ENCODE measurements at places on chromosomes 3 and 15.

- no peak for DNase-seq
Observed at GRCh38 chr3:63995086-63995485, 28.2 kb downstream of the PSMD6 start.

DNA sequence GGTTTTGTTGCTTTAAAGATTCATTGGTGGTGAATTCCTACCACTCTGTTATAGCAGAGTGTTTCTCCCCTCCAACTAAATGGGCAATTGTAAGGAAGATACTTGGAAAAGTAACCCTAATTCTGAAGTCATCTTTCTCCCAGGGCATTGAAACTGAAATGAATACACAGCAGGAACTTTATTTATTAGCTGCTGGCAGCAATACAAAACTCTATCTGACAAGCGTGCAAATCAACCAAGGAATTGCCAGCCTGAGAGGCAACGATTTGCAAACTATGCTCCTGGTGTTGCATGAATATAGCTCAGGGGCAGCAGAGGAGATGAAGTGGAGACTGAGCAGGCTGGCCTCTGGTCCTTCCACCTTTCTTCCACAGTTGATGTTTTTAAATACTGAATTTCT lies 48.9 kb downstream of the CD200R1 start:
- peak; percentile 13 for DNase-seq

- no peak for DNase-seq
Observed at GRCh38 chr3:12507591-12508281, 23.5 kb downstream of the TSEN2 start.

DNA sequence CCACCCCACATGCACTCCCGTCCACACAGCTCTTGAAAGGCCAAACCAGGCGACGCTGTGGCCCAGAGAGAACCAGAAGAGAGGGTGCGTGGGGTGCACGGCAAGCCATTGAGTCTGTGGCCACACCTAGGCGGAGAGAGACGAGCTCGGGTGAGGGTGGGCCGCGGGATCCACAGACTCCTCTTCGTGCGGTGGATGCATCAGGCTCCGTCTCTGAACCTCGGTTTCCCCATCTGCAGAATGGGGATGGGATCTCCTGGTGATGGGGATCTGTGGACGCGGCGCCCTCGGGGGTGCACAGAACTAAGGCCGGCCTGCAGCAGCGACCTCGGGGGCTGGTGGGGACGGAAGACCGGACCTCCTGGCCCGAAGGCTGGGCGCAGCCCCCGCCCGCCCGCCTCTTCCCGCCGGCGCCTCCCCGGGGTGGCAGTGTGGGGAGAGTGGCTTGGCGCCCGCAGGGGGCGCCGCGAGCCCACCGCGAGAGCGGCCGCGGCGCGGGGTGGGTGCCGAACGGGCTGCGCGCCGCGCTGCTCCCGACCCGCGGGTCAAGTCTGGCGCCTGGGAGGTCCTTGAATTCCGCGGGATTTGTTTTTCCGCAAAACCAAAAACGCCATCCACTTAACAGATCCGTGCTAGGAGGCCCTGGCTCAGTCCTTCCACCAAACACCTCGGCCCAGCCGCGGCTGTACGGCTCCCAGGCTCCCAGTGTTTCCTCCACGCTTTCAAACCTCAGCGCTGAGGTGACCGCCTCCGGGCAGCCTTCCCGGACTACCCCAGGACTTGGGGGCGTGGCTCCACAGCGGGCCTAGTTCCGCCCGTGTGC lies 13.2 kb upstream of the ADPGK start:
- DNase-seq, result peak; percentile 63

- DNase-seq, result no peak
Observed at GRCh38 chr3:123920868-123921267, 36.7 kb upstream of the MYLK start.

DNA sequence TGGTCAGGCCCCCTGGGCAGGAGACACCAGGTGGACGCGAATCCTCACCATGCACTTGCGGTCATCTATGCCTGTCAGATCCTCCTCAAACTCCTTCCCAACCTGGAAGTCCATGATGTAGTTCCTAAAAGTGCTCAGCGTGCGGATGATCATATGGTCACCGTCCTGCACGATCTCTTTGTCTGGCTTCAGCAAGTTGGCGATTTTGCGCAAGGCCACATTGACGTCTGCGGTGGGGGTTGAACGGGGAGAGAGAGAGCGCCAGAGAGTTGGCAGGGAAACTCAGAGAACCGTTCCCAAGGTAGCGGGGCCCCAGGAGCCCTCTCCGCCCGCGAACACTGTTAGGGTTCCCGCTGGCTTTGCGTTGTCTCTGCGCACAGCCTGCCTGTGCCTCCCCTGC lies 809 bp downstream of the RBP1 start:
- peak; percentile 41 for DNase-seq

DNA sequence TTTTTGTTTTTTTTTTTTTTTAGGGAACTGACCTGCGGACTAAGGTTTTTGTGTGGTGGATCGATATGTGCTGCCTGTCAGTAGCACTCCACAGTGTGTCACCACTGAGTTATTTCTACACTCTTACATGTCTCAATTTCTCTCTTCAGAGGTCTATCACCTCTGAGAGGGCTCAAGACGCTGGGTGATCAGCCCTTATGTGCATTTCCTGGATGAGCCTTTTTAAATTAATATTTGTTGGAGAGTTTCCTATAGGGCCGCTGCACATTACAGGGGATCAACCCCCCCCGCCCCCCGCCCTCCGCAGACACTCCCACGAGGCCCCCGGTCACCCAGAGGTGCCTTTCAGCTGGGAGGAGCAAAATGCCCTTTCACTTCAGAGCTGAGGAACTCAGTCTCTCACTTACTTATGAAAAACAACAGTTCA lies 34.5 kb upstream of the AP4E1 start:
- peak; percentile 63 for DNase-seq

DNA sequence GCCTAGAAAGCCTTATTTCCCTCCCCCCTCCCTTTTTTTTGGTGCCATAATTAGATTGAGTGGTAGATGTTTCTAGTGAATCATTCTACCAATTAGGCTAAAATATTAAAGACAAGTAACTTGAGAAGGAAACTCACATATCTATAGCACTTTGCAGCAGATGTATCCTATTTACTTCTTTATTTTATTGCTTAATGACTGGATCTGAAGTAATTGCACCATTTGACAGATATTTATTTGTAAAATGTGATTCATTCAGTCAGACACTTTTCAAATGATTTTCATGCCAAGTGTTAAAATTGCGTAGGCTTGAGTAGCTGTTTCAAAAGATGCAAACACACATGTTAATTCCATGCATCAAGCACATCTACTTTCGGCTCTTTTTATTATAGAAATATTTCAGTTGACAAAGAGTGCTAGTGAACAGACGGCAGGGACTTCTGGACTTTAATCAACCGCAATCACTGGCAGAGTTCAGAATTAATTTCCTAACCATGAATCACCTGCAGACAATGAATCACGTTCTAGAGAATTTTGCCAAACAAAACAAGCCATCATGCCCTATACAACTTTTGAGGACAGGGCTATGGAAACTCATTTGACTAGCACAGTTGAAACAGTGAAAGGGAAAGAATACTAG lies 636.8 kb downstream of the MECOM start:
- no peak for DNase-seq

DNA sequence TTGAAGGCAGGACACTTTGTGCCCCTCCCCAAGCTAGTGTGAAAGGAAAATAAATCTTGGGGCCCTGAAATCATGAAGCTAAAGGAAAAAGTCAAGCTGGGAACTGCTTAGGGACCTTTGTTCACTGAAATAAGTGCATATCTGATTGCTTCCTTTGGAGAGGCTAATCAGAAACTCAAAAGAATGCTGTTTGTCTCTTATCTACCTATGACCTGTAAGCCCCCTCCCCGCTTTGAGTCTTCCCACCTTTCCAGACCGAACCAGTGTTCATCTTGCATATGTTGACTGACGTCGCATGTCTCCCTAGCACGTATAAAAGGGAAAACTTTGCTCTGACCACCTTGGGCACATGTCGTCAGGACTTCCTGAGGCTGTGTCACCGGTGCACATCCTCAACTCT lies 53.1 kb downstream of the SLC30A4 start:
- peak; percentile 89 for DNase-seq

- no peak for DNase-seq
Observed at GRCh38 chr3:177992993-177993970, 543.0 kb upstream of the KCNMB2 start.

DNA sequence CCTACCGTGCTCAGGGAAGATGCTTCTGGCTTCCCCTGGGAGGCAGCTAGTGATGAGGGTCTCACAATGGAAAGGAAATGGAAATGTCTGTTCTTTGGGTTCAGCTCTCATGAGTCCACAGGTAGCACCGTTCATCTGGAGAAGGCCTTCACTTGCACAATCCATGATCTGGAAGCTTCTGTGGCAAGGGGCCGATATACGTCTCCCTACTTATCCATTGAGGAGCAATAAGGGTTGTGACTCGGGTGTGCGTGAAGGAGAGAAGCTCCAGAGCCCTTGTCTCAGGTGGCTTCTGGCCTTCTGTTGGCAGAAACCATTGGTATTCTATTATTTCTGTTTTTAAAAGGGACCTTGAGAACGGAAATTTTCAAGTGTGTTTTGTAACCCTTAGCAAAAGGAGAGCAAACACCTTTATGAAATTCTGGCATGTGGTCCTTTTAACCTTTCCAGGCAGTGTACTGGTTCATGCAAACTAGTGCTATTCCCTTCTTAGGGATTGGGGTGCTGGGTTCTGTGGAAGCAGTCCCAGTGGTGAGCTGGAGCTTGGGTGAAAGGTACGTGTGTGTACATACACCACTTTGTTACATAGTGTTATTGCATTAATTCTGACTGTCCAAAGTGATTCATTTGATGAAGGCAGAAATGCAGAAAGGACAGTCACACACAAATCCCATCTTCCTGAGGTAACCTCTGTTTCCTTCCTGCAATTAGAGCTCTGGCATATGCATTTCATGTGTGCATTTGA lies 32.5 kb downstream of the KLF13 start:
- DNase-seq, result no peak

GRCh38 chr15:50232791-50233190 lies 32.7 kb downstream of the HDC start:
- DNase-seq, result peak; percentile 61

DNA sequence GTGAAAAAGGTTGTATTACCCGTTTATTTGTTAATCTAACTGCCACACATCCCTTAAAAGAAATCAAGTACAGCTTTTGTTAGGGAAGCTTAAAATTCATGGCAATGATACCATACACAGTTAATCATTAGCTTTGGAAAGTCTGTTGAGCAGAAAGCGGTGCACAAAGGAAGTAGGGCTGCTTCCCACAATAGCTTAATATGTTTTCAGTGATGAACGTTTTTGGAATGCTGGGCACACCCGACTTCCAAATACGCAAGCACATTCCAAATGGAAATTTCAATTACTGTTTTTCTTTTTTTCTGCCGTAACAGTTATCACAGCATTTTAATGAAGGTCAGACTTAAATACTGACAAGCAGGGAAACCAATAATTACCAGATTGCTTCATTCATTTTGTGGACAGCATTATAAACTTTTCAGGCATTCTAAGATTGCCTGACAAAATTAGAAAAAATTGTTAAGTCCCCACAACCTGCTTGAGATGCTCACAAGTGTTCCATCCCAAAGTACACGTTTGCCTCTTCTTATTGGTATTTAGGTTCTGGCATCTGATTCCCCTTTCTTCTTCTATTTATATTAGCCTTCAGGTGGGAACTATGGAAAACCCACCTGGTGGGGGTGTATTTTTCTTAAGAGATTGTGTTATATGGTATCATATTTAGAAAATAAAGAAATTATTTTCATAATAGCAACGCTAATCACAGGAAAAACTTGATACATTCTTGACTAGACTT lies 1.1 kb upstream of the ECT2 start:
- peak; percentile 30 for DNase-seq

- DNase-seq, result no peak
Observed at GRCh38 chr3:138468886-138469285, 34.5 kb downstream of the ESYT3 start.

- no peak for DNase-seq
Observed at GRCh38 chr3:49316696-49317457, 23.0 kb downstream of the USP4 start.

GRCh38 chr15:99306694-99307338 lies 55.5 kb downstream of the LRRC28 start:
- no peak for DNase-seq

- DNase-seq, result no peak
Observed at GRCh38 chr3:128424508-128425069, 42.1 kb downstream of the DNAJB8 start.

GRCh38 chr3:170062769-170063168 lies 25.0 kb downstream of the GPR160 start:
- DNase-seq, result peak; percentile 25

DNA sequence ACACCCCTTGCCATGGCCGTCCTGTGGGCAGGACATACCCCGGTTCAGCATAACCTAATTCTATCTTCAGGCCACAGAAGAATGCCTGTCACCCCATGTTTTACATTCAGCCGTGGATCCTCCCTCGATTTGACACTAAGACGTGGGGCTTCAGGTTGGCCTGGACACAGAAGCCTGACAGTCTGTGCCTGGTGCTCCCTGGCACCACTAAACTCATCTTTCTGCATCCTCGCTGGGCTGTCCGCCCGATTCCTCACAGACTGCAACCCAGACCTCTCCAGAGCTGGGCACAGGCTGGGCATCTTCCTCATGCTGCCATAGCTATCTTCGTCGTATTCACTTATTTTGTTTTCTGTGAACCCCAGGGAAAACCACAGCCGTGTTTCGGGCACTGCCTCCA lies 117.8 kb upstream of the IQSEC1 start:
- no peak for DNase-seq
